ENCODE measurements at places on chromosomes 16 and 17.

DNA sequence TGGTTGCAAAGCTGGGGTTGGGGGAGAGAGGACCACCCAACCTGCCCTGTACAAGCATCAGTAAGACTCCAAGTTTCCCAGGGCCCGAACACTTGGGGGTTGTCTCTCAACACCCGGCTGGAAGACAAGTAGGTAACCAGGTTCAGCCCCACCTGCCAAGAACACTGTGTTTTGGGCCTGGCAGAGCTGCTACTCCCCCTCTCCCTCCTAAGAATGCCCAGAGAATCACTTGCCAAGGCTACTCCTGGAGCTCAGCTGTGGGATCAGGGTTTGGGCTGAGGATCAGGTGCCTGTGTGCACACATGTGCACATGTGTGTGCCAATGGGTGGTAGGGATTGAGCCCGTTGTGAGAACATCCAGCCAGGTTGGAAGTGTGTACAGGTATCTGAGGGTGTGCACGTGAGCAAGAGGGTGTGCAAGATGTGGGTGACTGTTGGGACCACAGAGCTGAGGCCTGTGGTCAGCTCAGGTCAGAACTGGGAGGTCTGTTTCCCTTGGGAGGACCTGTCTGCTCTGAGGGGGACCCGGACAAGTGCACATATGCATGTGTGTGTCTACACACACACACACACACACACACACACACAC lies 2.3 kb downstream of the HSD11B2 start:
- DNase-seq, result no peak

- DNase-seq, result no peak
Observed at GRCh38 chr16:85782451-85782850, 16.9 kb downstream of the EMC8 start.

DNA sequence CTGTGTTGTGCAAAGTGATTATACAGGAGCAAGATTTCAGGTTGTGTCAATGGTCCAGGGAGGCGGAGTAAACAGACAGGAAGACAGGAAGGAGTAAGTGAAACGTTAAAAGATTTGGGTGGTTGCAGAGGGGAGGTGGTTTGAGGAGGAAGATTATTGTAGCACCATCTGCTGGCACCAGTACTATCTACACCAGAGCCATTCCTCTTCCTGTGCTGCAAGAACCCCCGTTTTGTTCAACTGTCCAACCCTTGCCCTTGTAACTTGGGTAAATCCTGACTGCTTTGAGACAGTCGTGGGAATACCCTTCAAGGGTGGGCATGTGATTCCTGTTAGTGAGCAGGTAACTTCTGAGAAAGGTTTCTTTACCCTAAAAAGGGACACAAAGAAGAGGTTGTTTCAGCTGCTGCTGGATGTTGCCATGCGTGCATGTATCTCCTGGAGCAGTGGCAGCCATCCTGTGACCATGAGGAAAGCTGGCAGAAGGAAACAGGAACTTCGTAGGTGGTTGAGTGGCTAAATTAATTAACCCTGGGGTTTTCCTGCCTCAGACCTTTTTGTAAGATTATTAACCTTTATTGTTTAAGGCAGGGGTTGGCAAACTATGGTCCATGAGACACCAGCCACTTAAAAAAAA lies 124.1 kb downstream of the PRKCA start:
- DNase-seq, result peak; percentile 40

DNA sequence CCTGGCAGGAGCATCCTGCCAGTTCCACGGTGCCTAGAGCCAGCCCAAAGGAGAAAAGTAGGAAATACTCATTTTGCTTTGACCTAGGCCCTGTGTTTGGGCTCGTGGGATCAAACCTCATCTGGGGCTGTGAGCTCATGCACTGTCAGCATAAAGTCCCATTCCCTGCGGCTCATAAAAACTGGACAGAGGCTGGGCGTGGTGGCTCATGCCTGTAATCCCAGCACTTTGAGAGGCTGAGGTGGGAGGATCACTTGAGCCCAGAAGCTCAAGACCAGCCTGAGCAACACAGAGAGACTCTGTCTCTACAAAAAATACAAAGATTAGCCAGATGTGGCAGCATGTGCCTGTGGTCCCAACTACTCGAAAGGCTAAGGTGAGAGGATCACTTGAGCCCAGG lies 17.9 kb downstream of the ATP6V0D1 start:
- no peak for DNase-seq

- DNase-seq, result no peak
Observed at GRCh38 chr16:12681653-12682052, 122.0 kb downstream of the CPPED1 start.

GRCh38 chr16:80540516-80541305 lies at the start of gene DYNLRB2:
Gene DYNLRB2 (plus strand): TSS chr16:80540993. CDS start chr16:80541077, 84 bp downstream.
- peak; percentile 96 for DNase-seq

- no peak for DNase-seq
Observed at GRCh38 chr17:65541453-65541852, 20.0 kb downstream of the AXIN2 start.

Measured in CD4-positive, alpha-beta T cell treated with Interleukin-1 beta for 1 hour (primary cell).